ENCODE measurements at places on chromosomes 4 and X.

- no peak for DNase-seq
Measured at GRCh38 chrX:40145001-40145922, 47.5 kb upstream of the BCOR start.

- peak; percentile 57 for DNase-seq
Measured at GRCh38 chrX:43557792-43558191, 98.3 kb upstream of the MAOA start.

- peak; percentile 60 for DNase-seq
Measured at GRCh38 chr4:118772081-118772766, 63.7 kb downstream of the SEC24D start.

GRCh38 chr4:23932186-23932585 lies 42.3 kb upstream of the PPARGC1A start:
- DNase-seq, result no peak

DNA sequence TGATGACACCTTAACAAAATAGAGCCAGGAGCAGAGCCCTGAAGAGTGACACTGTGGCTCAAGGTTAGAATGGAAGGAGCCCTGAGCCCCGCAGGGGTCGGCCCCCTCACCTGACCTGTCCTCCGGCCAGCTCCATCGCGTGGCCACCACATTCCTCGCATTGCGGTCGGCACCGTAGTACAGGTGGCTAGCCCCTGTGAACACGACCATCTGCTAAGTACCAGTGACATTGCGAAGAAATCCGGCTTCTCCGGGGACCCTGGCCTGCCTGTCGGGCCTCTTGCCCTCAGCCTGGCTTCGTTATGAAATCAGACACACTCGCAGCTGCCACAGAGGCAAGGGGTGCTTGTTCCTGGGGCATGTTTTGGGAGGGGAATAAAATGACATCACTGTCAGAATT lies 179.0 kb downstream of the AFAP1 start:
- DNase-seq, result no peak

- no peak for DNase-seq
Measured at GRCh38 chrX:29225670-29226069, 638.4 kb downstream of the IL1RAPL1 start.

DNA sequence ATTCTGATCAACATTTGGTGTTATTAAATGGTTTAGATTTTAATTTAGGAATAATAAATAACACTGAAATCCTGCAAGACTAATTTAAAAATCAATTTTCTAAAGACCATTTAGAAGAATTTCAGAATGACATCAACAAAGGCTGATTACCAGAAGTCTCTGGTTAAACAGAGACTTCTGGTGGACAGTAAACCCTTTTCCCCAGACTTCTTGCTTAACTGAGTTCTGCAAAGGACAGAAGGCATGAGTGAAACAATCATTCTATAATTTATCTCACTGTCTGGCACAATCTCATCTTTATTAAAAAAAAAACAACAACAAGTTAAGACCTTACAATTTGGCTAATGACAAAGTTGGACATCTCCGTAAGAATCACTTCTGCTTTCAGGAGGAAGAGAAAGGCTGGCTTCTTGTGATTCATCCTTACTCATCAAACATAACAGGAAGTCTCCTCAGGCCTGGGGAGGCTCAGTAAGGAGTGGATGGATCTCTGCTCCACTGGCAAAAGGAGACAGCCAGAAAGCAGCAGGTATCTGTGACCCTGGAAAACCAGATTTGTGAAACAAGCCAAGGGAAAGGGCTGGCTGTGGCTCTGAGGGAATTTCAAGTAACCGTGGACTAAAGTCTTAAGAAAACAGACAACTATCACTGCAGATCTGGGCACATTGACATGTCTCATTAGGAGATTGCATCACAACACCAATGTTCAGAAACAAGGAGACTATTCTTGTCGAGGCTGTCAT lies 908 bp upstream of the TLR6 start:
- peak; percentile 36 for DNase-seq

GRCh38 chr4:20592663-20593062 lies 107.6 kb upstream of the PACRGL start:
- DNase-seq, result no peak

GRCh38 chr4:151199319-151200190 lies 77.4 kb upstream of the PRSS48 start:
- DNase-seq, result no peak

GRCh38 chr4:24471486-24472160 lies 112.7 kb downstream of the DHX15 start:
- no peak for DNase-seq

DNA sequence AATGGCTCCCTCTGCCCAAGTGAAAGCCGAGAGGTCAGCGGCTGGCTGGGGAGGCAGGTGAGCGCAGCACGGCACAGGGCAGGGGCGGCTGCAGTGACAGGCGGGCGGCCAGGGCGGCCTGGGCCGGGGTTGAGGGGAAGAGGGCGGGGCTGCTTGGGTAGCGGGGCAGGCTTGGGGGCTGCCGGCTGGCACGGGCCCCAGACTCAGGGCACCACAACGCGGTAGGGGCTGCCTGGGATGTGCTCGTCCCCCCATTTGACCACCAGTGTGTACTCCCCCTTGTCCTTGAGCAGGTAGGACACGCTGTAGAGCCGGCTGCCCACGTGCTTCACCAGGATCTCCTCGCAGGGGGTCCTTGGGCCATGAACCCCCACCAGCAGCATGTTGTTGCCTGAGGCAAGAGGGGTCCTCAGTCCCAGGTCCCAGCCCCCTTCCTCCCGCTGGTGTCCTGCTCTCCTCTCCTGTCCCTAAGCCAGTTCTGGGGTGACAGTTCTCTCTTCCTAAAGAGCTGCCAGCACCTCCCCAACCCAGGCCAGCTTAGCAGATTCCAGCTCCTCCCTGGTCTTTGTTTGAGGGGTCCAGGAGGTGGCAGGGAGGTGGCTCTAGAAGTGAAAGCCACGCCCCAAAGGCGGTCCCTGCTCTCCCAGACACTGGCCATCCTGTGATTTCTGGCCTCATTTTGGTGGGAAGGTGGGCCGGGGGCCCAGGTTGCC lies 25.6 kb downstream of the FLNA start:
- no peak for DNase-seq

GRCh38 chr4:95085124-95085833 lies 327.5 kb downstream of the BMPR1B start:
- no peak for DNase-seq

DNA sequence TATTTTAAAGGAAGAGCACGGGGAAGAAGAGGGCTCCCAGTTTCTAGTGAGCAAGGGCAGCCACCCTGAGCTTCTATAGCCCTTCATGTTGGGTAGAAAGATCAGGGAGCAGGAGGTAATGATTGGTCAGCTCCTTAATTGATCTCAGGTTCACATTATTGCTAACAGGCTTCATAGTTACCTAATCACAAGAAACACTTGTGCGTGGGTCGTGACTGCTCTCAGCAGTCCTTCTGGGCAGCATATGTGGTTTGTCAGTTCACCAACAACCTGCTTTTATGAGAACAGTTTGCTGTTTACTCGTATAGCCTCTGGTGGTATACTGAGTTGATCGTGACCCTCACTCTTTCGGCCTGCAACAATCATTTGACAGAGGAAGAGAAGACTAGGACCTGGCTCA lies 4.7 kb upstream of the DOK7 start:
- DNase-seq, result no peak

- no peak for DNase-seq
Measured at GRCh38 chr4:38939165-38939564, 71.6 kb downstream of the FAM114A1 start.

DNA sequence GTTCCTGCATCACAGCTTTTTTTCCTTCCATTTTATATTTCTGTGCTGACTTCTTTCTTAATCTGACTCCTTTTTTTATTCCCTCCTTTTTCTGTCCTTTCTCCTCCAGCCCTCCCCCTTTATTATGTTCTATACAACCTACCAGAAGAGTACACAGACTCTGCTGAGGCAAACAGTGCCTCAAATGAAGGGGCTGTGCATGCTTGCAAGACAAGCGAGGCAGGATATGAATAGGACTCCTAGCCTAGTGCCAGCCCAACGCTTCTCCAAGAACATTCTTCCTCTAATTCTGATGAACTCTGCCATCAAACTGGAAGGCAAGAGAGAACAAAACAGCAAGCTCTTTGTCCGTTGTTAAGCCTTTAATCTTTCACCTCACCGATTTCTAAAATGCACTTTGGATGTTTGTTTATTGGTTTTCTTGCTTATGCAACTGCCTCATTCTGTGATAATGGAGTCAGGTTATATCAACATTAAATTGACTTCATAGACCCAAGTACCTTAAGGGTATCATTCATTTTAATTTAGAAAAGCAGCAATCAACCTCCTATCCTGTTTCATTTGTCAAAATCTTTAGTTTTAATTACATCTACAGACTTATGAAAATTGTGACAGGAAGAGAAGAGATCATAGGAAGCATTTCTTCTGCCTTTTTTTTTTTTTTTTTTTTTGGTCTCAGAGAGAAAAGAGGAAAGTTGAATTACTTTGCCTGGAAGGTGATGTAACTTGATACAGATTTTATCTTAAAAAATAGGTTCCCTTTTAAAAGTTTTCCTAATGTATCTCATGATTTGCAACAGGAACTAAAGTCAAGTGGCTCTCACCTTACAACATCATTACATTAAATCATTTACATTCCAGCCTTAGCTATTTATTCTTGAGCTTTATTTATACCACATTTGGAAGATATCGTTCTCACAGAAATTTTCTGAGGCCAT lies 284.7 kb upstream of the FTHL17 start:
- DNase-seq, result no peak

DNA sequence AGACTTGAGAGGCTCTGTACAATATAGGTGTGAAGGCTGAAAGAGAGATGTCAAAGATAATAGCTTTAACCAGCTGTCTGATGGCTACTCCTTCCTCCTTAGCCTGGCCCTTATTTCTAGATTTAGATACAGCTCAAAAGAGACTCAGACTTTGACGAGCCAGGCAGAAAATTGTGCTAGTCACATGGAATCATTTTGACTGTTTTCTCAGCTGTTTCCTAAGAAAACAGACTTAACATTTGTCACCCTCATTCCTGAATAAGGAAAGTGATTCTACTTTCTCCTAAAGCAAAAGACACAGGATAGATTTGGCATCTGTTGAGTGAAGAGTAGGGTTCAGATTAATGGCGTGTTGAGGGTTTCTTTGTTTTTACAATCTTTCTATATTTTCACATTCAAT lies 340.7 kb downstream of the DHX15 start:
- no peak for DNase-seq

DNA sequence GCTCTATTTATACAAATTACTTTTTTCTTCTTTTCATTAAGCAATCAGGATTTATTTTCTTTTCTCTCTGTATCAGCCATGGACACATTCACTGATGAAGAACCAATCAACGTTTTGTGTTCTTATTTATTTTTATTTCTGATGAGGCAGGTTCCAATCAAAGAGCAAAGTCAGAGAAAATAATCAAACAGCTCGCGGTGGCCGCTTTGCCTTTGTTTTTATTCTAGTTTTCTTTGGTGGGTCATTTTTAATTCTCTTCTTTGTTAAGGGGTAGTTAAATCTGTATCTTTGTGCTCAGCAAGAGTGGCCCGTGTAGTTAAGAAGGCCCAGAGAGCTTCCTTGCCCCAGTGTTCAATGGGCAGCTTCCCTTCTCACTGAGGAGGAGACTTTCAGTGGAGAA lies 71.4 kb downstream of the FBXO8 start:
- no peak for DNase-seq

- peak; percentile 9 for DNase-seq
Measured at GRCh38 chrX:152915541-152916241, 17.8 kb downstream of the ZNF185 start.

GRCh38 chr4:109721033-109721432 lies 8.8 kb downstream of the PLA2G12A start:
- DNase-seq, result no peak

- no peak for DNase-seq
Measured at GRCh38 chr4:113358784-113359183, 309.3 kb downstream of the ANK2 start.

DNA sequence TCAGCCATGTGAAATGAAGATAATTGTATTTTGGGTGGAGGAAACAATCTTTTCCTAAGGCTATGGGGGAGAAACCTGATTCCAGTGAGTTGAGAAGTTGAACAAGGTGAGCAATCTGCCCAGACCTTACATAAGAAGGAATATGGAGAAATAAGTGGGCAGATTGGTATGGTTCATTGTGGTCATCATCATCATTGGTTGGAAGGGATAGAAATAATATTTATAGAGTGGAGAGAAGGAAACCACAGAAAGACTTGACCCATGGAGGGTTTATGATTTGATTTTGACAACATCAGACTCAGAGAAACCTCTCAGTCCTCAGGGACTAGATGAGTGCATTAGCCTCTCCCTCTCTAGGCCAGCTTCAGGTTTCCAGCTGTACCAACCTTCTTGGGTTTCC lies 177.9 kb upstream of the NEIL3 start:
- no peak for DNase-seq
